Type B pancreatic cell (in vitro differentiated cells): ENCODE measurements at places on chromosomes 16 and 17.

GRCh38 chr16:21719283-21719682 lies 55.5 kb downstream of the OTOA start:
- DNase-seq, result no peak
- H3K27ac ChIP-seq, result no peak overlapping the region
- H3K27me3 ChIP-seq, result peaks cover 6% of the 10 kb centered on the region
- no peaks in the 10 kb centered on the region for H3K36me3 ChIP-seq
- no peak overlapping the region for H3K4me3 ChIP-seq
- no peaks in the 10 kb centered on the region for H3K4me1 ChIP-seq

- DNase-seq, result no peak
- H3K27me3 ChIP-seq, result no peaks in the 10 kb centered on the region
- H3K4me3 ChIP-seq, result no peak overlapping the region
- peaks cover 24% of the 10 kb centered on the region for H3K36me3 ChIP-seq
- no peaks in the 10 kb centered on the region for H3K4me1 ChIP-seq
Measured at GRCh38 chr16:47565454-47565853, 104.3 kb downstream of the PHKB start.

GRCh38 chr16:1584926-1585484 lies 26.9 kb downstream of the IFT140 start:
- H3K4me3 ChIP-seq, result no peak overlapping the region
- H3K27ac ChIP-seq, result no peak overlapping the region
- DNase-seq, result no peak
- H3K36me3 ChIP-seq, result peaks cover 20% of the 10 kb centered on the region

GRCh38 chr16:9351841-9352434 lies 260.5 kb downstream of the HAPSTR1 start:
- no peak for DNase-seq
- no peaks in the 10 kb centered on the region for H3K36me3 ChIP-seq
- no peaks in the 10 kb centered on the region for H3K4me1 ChIP-seq
- no peak overlapping the region for H3K27ac ChIP-seq
- H3K27me3 ChIP-seq, result peaks cover 3% of the 10 kb centered on the region

- no peaks in the 10 kb centered on the region for H3K4me1 ChIP-seq
- H3K4me3 ChIP-seq, result no peak overlapping the region
- H3K27me3 ChIP-seq, result no peaks in the 10 kb centered on the region
- DNase-seq, result no peak
- H3K36me3 ChIP-seq, result no peaks in the 10 kb centered on the region
- H3K27ac ChIP-seq, result no peak overlapping the region
Measured at GRCh38 chr16:660459-661183, 7.3 kb upstream of the RHOT2 start.
